ENCODE measurements at places on chromosomes 2 and 18. TPM values are rescaled to one million over a fixed set of nuclear protein-coding genes. Genes with fewer than 3 reads are reported as not detected.

- peak overlapping the region; percentile 93 for H3K27ac ChIP-seq
- H3K36me3 ChIP-seq, result peaks cover 3% of the 10 kb centered on the region
- DNase-seq, result no peak
Measured at GRCh38 chr2:71130905-71131244, 441 bp downstream of the MPHOSPH10 start.

Gene SLC25A52
- not detected for total RNA-seq

DNA sequence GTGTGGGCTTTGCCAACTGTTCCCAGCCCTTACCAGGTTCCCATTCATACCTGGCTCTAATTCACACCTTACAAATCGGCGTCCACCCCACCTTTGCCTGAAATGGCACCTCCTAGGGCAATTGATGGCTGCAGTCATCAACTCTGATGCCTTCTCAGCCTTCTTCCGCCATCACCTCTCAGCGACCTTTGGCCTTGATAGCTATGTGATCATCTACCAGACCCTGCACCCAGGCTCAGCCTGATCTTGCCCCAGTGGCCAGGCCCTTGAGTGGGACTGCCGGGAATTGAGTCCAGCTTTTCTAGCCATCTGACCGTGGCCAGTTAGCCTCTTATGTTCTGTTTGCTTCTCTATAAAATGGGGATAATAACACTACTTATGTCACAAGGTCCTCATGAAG is 32.5 kb downstream of the PSD4 start:
- no peaks in the 10 kb centered on the region for H3K27me3 ChIP-seq
- DNase-seq, result no peak
- H3K4me3 ChIP-seq, result no peak overlapping the region
- H3K4me1 ChIP-seq, result no peaks in the 10 kb centered on the region
- H3K27ac ChIP-seq, result no peak overlapping the region
- no peaks in the 10 kb centered on the region for H3K36me3 ChIP-seq

Gene LDLRAD4
- 13.9 TPM for total RNA-seq

GRCh38 chr18:70386582-70386981 is 97.7 kb downstream of the SOCS6 start:
- no peaks in the 10 kb centered on the region for H3K27me3 ChIP-seq
- H3K4me3 ChIP-seq, result no peak overlapping the region
- DNase-seq, result no peak
- no peak overlapping the region for H3K27ac ChIP-seq
- H3K36me3 ChIP-seq, result no peaks in the 10 kb centered on the region
- no peaks in the 10 kb centered on the region for H3K4me1 ChIP-seq

DNA sequence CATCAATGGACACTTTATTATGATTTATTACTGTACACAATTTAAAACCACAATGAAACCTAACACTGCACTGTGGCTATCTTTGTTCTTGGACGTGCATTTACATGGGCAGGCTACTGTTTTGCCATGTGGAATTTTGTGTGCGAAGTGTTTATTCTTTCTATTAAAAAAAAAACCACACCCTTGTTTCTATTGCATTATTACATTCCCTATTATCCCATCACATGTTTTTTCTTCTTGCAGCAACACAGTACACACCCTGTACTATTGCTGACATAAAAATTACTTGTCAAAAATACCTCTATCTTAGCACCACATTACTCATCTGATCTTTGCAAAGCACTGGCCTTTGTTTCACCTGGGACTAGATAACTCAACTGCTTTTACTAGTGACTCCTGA is 1.5 kb downstream of the RNF152 start:
- H3K27ac ChIP-seq, result no peak overlapping the region
- no peaks in the 10 kb centered on the region for H3K36me3 ChIP-seq
- DNase-seq, result no peak
- peak overlapping the region; percentile 83 for H3K4me3 ChIP-seq

- no peak overlapping the region for H3K4me3 ChIP-seq
- H3K27me3 ChIP-seq, result no peaks in the 10 kb centered on the region
- no peak overlapping the region for H3K27ac ChIP-seq
- no peak for DNase-seq
- no peaks in the 10 kb centered on the region for H3K4me1 ChIP-seq
Measured at GRCh38 chr2:72340665-72341064, 193.0 kb upstream of the CYP26B1 start.

DNA sequence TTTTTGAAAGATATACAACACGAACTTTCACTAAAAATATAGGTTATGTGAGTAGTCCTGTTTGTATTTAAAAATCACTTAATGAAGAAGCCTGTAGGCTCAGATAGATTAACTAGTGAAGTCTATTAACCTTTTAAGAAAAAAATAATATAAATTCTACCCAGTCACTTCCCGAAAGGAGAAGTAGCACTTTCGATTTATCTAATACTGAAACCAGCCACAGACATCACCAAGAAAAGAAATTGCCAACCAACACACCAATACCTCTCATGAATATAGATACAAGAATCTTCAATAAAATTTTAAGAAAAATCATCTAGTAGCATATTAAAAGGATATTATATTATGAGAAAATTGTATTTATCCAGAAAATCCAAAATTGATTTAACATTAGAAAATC is 160.5 kb downstream of the GALNT13 start:
- no peak overlapping the region for H3K27ac ChIP-seq
- no peak overlapping the region for H3K4me3 ChIP-seq
- no peaks in the 10 kb centered on the region for H3K27me3 ChIP-seq
- DNase-seq, result no peak
- no peaks in the 10 kb centered on the region for H3K4me1 ChIP-seq

GRCh38 chr2:11778923-11779757 is 32.7 kb downstream of the LPIN1 start:
- H3K36me3 ChIP-seq, result peaks cover 15% of the 10 kb centered on the region
- H3K27me3 ChIP-seq, result no peaks in the 10 kb centered on the region
- H3K27ac ChIP-seq, result peak overlapping the region; percentile 65
- peak overlapping the region; percentile 12 for H3K4me3 ChIP-seq

DNA sequence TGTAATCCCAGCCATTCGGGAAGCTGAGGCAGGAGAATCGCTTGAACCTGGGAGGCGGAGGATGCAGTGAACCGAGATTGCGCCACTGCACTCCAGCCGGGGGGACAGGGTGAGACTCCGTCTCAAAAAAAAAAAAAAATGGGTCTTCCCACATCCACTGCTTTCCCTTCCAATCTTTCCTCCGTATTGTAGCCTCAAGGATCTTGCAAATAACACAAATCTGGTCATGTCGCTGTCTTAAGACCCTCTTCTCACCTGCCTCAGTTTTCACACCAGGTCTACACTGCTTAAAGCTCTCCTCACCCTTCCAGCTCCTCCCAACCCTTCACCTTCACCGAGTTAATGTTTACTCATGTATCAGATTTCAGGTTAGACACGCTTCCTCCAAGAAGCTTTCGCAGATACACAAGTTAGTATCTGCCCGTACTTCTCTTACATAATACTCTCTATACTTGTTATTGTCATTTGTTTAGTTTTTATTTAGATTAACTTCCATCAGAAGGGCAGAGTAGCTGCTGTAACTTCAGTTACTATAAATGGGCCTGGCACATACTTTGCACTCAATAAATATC is 1.5 kb downstream of the IER3IP1 start:
- no peaks in the 10 kb centered on the region for H3K27me3 ChIP-seq
- peaks cover 6% of the 10 kb centered on the region for H3K36me3 ChIP-seq
- H3K27ac ChIP-seq, result no peak overlapping the region
- H3K4me1 ChIP-seq, result peaks cover 18% of the 10 kb centered on the region
- peak overlapping the region; percentile 97 for H3K4me3 ChIP-seq

GRCh38 chr2:233413559-233414272 is 59.4 kb downstream of the DGKD start:
- peak; percentile 82 for DNase-seq
- H3K4me1 ChIP-seq, result peaks cover 60% of the 10 kb centered on the region
- H3K4me3 ChIP-seq, result peak overlapping the region; percentile 24
- H3K27ac ChIP-seq, result peak overlapping the region; percentile 96
- no peaks in the 10 kb centered on the region for H3K36me3 ChIP-seq

Gene IGFBP2
- 12.8 TPM for total RNA-seq

- H3K4me3 ChIP-seq, result no peak overlapping the region
- no peaks in the 10 kb centered on the region for H3K36me3 ChIP-seq
Measured at GRCh38 chr2:2320486-2321199, 10.4 kb downstream of the MYT1L start.

DNA sequence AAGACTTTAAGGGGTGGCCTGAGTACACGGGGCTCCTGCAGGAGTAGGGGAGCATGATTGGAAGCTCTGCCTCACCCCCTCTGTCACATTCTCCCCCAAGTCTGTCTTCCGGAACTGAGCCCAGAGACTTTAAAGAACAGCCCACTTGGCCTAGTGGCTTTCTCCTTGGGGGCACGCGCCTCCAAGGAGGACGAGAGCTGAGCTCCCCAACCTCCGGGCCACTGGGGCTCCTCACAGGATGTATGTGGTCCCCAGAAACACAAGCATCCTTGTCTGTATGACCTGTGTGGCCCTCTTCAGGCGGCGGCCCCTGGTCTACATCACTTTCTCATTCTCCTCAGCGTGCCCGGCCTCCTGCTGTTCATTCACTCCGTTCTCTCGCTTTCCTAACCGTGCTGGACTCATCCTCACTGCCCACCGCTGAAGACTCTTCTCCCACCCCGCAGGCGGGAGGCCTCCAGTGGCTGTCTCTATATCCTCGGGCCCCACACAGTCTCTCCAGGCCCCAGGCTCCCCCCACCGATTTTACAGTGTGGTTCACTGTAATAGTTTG is 23.7 kb downstream of the KCNF1 start:
- H3K4me3 ChIP-seq, result no peak overlapping the region
- no peaks in the 10 kb centered on the region for H3K27me3 ChIP-seq
- H3K27ac ChIP-seq, result no peak overlapping the region
- no peak for DNase-seq
- peaks cover 20% of the 10 kb centered on the region for H3K4me1 ChIP-seq
- H3K36me3 ChIP-seq, result no peaks in the 10 kb centered on the region

Gene RGPD3
- 0.13 TPM for total RNA-seq

Gene COL4A3
- total RNA-seq, result 5.5 TPM

DNA sequence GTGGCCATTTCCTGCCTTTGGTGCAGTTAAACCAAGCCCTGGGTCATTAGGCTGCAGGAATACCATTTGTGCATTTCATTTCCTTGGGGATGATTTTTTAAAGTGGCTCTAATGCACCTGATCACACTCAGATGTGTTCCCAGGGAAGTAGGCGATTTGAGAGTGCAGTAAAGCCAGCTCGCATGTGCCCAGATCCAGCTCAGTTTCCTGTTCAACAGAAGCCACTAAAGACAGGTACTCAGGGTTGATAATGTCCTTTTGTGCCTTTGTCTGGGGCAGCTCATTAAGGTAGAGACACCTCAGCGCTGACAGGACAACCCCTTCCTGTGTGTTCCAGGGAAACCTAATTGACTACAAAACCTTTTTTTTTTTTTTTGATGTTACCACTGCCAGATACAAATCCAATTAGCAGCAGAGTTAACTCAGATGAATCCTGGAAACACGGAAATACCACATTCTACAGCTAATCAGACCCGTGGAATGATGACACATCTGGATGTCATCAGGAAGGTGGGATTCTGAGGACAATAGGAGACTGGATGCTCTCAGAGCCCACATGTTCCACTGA is 15.2 kb upstream of the CHRNA1 start:
- no peak overlapping the region for H3K4me3 ChIP-seq
- H3K27ac ChIP-seq, result no peak overlapping the region
- H3K4me1 ChIP-seq, result no peaks in the 10 kb centered on the region

Gene CRACDL
- total RNA-seq, result 2.5 TPM

Gene HOXD12
- not detected for total RNA-seq

Gene SH3RF3
- total RNA-seq, result 8.3 TPM

- H3K4me3 ChIP-seq, result no peak overlapping the region
- no peaks in the 10 kb centered on the region for H3K27me3 ChIP-seq
- H3K4me1 ChIP-seq, result peaks cover 22% of the 10 kb centered on the region
- H3K36me3 ChIP-seq, result no peaks in the 10 kb centered on the region
- H3K27ac ChIP-seq, result peak overlapping the region; percentile 60
Measured at GRCh38 chr18:48993586-48993985, 42.8 kb upstream of the SMAD7 start.

- DNase-seq, result no peak
- H3K4me3 ChIP-seq, result no peak overlapping the region
- H3K4me1 ChIP-seq, result peaks cover 17% of the 10 kb centered on the region
- no peaks in the 10 kb centered on the region for H3K36me3 ChIP-seq
Measured at GRCh38 chr2:48309900-48310299, 220.1 kb upstream of the STON1 start.

Gene NMUR1
- 0.06 TPM for total RNA-seq

Gene FBXO48
- total RNA-seq, result 2.4 TPM

GRCh38 chr2:29376541-29376940 is 261.3 kb downstream of the CLIP4 start:
- no peak for DNase-seq
- H3K4me3 ChIP-seq, result no peak overlapping the region
- peaks cover 3% of the 10 kb centered on the region for H3K27me3 ChIP-seq
- no peaks in the 10 kb centered on the region for H3K36me3 ChIP-seq

DNA sequence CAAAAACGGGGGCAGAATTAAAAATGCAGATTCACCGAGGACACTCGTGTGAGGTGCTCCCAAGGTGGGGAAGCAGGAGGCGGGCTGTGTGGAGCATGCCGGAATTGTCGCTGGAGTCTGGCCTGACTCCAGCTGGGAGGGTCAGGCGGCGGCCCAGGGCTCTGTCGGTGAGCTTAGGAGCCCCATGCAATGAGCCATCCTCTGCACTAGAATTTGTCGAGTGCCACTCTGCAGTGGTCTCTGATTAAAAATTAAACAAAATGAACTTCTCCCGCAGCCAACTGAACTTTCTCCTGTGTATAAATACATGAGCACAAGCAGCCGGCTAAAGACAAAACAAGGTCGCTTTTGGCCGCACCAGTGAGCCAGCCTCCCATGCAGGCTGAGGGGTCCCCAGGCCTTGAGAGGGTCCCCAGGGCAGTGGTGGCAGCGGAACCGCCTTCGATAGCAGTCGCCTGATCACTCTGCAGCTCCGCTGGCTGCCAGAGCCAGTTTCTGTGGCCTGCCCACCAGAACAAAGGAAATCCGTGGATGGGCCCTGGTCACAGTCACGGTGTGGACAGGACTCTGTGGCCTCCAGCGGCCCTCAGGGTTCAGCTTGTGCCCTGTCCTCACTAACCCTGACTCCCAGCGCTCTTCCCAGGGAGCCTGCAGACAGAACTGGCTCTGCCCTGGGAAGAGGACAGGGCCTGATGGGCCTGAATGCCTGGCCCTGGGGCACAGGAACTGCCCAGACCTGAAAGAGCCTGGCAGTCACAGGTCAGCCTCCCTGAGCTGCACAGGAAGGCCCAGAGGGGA is 201.3 kb downstream of the EIPR1 start:
- no peaks in the 10 kb centered on the region for H3K4me1 ChIP-seq
- H3K27ac ChIP-seq, result no peak overlapping the region
- no peak for DNase-seq

DNA sequence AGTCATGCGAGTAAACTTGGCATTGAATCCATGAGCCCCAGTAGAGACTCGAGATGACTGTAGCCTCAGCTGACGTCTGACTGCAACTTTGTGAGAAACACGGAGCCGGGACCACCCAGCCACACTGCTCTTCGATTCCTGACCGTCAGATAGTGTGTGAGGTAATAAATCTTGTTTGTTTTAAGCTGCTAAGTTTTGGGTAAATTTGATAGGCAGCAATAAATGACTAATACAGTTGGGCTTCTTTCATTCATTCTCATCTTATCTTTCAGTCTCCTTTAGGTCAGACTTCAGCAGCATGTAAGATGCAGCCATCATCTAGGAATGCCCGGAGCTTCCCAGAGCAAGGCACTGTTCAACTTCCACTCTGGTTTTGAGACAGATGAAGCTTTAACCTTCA is 8.0 kb upstream of the KLHL29 start:
- peaks cover 5% of the 10 kb centered on the region for H3K4me1 ChIP-seq
- no peaks in the 10 kb centered on the region for H3K36me3 ChIP-seq
- no peak for DNase-seq
- no peak overlapping the region for H3K27ac ChIP-seq

Gene RIT2
- not detected for total RNA-seq
